Stimulated activated CD8-positive, alpha-beta memory T cell treated with anti-CD3 and anti-CD28 coated beads, Interleukin-7, amount 100 ng/mL, for 1 hour (primary cell): ENCODE measurements at places on chromosomes 3 and 15.
A peak's percentile ranks its signal among the peaks of the same experiment; 100 is the strongest.

- DNase-seq = no peak
These were observed 40.9 kb upstream of the OCA2 start for GRCh38 chr15:28140062-28140461.

DNA sequence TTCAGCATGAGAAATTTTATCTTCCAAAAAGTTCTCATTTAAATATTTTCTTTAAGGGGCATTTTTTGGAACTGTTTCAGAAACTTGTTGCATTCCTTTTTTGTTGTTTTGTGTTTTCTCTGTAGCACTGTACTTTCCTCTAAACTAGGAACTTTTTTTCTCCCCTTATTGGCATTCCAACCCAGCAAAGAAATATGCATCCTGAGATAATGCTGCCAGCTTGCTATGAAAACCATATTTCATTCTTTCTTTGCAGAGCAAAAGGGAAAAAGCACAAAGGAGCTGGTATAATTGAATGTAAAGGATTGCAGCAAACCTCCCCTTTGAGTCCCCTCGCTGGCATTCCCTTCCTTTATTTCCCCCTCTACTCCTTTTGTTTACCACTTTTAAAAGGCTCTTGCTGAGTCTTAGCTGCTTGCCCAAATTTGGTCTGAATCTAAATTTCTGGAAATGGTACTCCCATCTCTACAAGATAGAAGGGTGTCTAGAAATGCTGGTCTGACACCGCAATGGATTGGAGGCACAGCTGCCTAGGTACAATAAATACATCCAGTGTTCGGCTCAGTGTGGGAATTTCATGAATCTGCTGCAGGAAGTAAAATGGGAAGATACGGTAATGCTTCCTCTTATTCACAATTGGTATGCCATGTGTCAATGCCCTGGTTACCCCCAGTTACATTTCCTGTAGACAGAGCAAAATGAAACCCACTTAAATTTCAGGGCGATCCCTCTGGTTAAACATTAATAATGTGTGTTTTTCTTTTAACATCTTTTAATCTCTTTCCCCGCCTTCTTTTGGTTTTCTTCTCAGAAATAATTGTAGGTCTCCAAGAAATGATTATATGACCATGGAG lies 156.6 kb downstream of the MEIS2 start:
- DNase-seq = no peak

DNA sequence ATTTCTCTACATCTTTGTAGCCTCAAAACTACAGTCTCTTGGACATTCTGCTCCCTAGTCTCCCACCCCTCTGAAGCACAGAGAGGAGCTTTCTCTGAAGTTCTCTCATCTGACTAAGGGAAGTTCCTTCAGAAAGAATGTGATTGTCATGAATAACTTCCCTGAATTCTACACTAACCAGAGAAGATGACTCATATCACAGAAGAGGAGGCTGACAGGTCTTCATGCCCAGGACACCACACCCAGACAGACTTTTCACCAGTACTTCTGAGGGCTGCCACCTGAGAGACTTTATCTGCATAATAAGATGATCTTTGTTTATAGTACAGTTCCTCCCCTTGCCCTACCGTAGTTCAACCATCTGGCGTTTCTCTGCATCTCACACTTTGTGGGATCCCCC lies 52.8 kb downstream of the CDIN1 start:
- no peak for DNase-seq

GRCh38 chr3:143594206-143594605 lies 254.1 kb downstream of the SLC9A9 start:
- DNase-seq = no peak

DNA sequence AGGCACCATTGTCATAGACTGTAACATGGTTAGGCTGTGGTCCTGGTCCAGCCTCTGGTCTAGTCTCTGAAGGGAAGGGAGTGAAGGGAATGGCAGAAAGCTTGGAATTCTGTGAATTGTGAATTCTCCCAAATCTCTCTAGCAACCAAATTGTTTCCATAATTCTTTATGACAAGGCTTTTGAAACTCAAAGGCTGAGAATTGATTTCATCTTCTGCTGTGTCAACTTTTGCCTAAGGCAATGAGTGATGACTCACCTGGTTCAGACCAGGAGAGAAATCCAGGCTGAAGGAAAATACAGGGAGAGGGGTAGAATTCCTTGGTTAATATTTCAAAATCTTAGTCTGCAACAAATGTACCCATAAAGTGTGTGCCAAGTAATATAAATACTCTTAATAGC lies 82.6 kb upstream of the ADPGK start:
- DNase-seq = no peak

DNA sequence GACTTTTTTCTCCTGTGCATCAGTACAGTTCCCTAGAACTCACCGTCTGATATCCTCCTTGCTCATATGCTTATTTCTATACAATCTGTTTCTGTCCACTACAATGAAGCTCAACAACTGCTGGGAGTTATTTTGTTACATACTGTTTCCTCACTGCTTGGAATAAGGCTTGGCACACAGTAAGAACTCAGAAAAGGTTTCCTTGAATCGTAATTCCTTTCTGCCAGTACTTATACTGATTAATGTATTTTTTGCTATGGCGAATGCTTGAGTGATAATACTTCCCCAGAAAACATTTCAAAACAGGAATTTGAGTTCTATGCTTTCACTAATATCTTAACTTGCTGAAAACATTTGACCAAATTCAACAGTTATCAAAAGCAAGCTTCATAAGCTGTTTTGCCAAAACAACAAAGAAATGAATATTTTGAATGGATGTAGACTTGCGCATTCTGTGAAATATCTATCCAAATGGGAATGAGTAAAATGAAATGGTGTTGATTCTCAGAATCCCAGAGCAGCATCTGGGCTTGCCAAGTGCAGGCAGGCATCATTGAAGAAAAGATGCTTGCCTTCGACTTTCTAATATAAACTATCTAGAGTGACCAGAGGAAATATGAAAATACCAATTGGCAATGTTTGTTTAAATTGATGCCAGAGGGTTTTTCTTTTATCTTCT lies 286.3 kb downstream of the RAP2B start:
- no peak for DNase-seq

GRCh38 chr3:46946856-46947545 lies 29.5 kb downstream of the CCDC12 start:
- DNase-seq = peak; percentile 43

- no peak for DNase-seq
These were observed 151.4 kb downstream of the IGF1R start for GRCh38 chr15:98799461-98800390.

DNA sequence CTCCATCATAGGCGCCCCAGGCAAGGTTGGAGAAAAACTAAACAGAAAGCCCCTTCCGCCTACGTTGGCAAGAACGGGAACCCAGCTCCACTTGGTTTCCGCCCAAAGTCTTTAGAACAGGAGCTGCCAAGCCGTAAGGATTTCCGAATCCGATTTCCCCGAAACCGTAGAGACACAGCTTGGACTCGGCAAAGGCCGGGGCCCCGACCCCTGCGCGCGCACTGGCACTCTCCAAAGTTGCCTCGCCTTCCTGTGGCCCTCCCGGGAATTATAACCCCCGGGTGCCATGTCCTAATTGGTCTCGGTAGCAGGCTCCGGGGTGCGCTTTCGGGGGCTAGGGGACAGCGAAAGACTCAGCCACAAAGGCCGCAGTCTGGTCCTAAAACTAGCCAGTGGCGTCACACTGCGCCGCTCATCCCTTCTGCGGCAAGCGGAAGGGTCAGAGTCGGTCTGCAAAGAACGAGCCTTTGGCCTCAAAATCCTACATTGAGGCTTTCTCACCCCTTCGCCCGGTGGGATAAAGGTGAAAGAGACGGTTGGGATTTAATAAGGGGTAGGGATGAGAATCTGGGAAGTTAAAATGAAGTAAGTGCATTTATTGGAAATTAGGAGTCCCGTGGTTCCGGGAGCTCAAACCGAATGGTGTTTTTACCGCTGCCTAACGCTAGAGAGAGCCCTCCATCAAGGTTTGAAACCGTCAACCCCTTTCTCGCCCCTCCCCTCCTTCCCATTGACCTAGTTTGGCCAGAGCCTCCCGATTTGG lies 6.8 kb downstream of the BCL6 start:
- DNase-seq = no peak

DNA sequence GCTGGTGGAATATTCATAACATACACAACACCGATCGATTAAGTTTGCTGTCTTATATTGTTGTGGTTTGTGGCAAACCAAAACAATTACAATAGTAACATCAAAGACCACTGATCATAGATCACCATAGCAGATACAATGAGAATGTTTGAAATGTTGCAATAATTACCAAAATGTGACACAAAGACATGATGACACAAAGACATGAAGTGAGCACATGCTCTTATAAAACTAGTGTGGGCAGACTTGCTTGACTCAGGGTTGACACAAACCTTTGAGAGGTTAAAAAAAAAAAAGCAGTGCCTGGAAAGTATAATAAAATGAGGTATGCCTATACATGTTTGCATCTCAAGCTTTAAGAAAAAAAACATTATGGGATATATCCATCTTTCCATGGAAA lies 130.3 kb downstream of the NR1I2 start:
- DNase-seq = no peak

DNA sequence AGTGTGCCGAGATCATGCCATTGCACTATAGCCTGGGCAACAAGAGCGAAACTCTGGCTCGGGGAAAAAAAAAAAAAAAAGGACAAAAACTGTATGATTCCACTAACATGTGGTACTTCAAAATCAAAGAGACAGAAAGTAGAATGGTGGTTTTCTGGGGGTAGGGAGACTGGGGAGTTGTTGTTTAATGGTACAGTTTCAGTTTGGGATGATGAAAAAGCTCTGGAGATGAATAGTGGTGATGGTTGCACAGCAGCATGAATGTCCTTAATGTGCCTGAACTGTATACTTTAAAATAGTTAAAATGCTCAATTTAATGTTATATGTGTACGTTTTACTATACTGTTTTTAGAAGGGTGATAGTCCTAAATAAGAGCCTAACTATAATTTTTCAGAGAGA lies 27.4 kb downstream of the RAD51 start:
- no peak for DNase-seq

DNA sequence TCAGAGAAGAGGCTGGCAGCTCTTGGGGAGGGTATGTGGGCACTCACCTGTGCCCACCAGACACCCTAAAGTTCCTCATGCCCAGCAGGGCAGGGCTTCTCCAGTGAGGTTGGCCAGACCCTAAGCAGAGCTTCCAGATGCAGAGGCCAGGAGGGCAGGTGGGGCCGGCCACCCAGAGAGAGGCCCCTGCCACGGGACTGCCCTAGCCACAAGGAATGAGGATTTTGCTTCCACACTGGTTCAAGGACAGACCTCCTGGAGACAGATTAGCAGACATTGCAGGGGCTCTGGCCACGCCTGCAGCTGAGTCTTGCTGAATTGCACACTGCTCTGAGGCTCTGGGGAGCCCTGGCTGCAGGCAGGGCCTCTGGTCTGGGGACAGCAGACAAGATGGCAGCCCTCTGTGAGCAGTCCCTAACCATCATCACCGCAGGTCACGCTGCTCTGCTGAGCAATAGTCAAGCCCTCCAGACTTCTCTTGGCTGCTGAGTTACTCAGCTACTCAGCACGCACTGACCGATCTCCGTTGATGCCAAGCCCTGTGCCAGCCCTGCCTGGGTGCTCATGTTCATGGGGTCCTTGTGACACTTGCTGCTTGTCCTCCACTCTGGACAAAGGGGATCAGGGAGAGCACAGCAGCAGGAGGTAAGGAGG lies 117.4 kb upstream of the ABHD17C start:
- DNase-seq = no peak

DNA sequence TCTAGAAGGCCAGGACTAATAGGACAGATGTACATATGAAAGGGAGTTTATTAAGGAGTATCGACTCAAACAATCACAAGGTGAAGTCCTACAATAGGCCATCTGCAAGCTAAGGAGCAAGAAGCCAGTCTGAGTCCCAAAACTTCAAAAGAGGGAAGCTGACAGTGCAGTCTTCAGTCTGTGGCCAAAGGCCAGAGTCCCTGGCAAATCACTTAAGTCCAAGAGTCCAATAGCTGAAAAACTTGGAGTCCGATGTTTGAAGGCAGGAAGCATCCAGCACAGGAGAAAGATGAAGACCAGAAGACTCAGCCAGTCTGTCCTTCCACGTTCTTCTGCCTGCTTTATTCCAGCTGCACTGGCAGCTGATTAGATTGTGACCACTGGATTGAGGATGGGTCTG lies 11.1 kb upstream of the CELF6 start:
- DNase-seq = no peak

DNA sequence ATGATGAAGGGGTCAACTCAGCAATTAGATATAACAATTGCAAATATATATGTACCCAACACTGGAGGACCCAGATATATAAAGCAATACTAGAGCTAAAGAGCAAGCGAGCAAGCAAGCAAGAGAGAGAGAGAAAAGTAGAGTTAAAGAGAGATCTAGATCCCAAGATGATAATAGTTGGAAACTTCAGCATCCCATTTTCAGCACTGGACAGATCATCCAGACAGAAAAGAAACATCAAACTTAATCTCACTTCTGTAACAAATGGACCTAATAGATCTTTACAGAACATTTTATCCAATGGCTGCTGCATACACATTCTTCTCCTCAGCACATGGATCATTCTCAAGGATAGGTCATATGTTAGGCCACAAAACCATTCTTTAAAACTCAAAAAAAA lies 23.2 kb downstream of the PEAK1 start:
- DNase-seq = no peak

- no peak for DNase-seq
These were observed 40.5 kb downstream of the PGPEP1L start for GRCh38 chr15:98967096-98967495.
